ENCODE measurements at places on chromosomes 12 and 14.

- no peak for DNase-seq
These were observed 48.9 kb upstream of the FAM181A start for GRCh38 chr14:93878212-93878611.

- DNase-seq = no peak
These were observed 236.4 kb upstream of the CRY1 start for GRCh38 chr12:107329569-107330324.

DNA sequence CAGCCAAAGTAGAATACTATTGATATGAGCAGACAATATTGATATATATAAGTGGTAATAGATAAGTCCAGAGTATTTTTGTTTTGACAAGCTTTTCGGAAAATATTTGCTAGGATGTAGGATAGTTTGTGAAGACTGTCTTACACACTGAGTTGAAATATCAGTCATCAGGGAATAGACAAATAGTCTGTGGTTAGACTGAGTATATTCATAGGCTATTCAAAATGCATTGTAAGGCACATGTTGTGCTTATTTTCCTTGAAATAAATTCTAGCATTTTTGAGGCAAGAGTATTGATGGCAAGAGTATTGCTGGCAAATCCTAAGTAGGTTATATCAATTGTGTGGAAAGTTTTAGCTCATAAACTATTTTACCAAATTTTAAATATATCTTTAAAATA lies 201.1 kb downstream of the LRIG3 start:
- no peak for DNase-seq

GRCh38 chr12:111084605-111085004 lies 164.2 kb upstream of the MYL2 start:
- no peak for DNase-seq

DNA sequence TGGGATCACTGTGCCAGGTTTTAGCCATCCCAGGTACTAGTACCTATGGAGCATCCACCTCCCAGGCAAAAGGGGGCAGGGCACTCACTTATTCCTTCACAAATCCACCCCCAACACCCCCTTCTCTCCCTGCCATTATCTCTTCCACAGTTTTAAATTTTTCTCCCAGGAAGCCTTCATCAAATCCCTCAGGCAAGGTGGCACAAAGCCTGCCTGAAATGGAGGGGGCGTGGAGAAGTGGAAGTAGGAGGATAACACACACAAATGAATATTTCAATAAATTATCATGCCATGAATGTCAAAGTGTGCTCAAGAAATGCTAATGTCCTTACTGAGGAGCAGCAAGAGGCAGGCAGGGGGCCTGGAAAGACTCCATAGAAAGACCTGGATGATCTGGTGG lies 4.7 kb upstream of the CHST11 start:
- no peak for DNase-seq

DNA sequence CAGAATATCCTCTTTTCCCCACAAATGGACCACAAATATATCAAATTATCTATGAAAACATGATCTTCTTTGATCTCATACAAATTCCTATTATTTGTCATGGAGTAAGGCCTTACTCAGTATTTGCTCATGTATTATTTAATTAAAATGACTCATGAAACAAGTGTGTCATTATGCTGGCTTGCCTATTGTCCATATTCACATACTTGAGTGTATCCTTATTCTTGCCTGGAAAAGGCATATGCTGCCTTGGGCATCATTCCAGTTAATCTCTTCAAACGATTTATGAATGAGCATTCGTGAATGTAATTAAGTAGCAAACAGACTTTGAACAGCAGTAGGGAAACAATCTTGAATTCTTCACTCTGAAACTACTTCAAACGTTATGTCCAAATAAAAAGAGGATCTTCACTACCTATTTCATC lies 22.6 kb upstream of the SNRPF start:
- DNase-seq = peak; percentile 61

- peak; percentile 74 for DNase-seq
These were observed 318.1 kb downstream of the SSPN start for GRCh38 chr12:26513363-26514043.

GRCh38 chr12:15130541-15130940 lies 90.7 kb downstream of the RERG start:
- DNase-seq = no peak

GRCh38 chr12:459430-460258 lies at the start of gene B4GALNT3:
Gene B4GALNT3, plus strand, starts transcription at chr12:459939. Its CDS starts 438 bp downstream, at chr12:460377.
- DNase-seq = peak; percentile 68

- DNase-seq = no peak
These were observed 334.6 kb upstream of the FKBP4 start for GRCh38 chr12:2460051-2460670.

GRCh38 chr12:76152181-76152807 lies 67.8 kb upstream of the NAP1L1 start:
- DNase-seq = no peak

Measured in lung (tissue), 17 donors.